HAP-1 (cell line): ENCODE measurements at places on chromosomes 5 and 9.

DNA sequence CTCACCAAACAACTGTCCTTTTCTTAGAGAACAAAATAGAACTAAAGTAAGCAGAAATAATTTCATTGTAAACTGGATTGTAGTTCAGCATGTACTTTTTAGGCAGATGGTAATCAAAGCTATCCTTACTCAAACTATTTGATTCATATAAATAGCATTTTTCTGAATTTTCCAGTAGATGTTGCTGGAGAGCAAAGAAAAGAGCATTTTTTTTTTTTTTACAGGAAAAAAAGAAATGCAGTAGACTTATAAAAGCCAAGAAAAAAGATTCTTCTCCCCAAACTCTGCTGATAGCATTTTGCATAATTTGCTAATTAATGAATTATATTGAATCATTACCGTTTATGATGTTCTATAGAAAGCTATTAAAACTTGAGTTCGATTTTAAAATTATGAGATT is 715.3 kb upstream of the WWC1 start:
- DNase-seq, result no peak

DNA sequence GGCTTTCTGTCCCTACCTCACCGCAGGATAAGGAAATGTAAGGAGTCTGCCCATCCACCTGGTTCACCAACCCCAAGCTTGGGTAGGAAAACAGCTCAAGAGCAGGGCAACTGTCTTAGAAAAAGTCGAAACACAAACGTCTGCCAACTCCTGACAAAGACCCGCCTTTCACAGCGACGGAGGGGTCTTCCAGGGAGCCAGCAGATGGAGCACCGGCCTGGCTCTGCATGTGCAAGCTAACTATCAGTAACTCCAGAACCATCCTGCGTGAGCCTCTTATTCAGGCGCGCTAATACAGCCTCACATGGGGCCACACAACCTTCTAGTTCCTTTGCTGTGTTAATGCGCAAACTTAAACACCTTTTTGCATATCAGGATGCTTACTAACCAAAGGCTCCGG is 26.9 kb downstream of the CAMSAP1 start:
- DNase-seq, result no peak

GRCh38 chr5:75668977-75669689 is 48.1 kb downstream of the POC5 start:
- DNase-seq, result no peak

DNA sequence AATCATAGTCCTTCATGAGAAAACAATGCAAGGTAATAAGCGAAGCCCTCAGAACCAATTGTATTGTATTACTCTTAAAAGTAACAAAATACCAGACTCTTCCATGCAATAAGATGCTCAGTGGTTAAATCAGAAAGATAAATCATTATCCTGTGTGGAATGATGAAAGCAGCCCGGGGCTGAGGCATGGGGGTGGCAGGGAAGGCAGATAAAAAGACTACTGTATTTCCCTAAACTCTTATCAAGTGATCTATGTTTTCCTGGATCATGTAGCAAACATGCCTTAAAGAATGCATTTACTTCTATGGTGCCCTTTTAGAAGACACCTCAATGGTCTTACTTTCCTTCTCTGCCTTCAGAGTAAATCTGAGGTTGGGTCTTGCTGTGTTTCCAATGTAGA is 105.6 kb upstream of the DAPK1 start:
- DNase-seq, result no peak

- no peak for DNase-seq
Measured at GRCh38 chr9:88742483-88742882, 207.5 kb downstream of the NXNL2 start.
